Left colon (tissue), 2 donors: ENCODE measurements at places on chromosomes 16 and 17. TPM values are rescaled to one million over a fixed set of nuclear protein-coding genes. Genes with fewer than 3 reads are reported as not detected.

- peak; percentile 72 for DNase-seq
Measured at GRCh38 chr16:49890876-49891275, 35.0 kb upstream of the ZNF423 start.

GRCh38 chr16:66361604-66362135 lies 4.8 kb upstream of the CDH5 start:
- no peak for DNase-seq

GRCh38 chr17:7072406-7072805 lies 7.6 kb downstream of the CLEC10A start:
- DNase-seq: no peak

Gene DNAH9
- total RNA-seq: 0.64 TPM

DNA sequence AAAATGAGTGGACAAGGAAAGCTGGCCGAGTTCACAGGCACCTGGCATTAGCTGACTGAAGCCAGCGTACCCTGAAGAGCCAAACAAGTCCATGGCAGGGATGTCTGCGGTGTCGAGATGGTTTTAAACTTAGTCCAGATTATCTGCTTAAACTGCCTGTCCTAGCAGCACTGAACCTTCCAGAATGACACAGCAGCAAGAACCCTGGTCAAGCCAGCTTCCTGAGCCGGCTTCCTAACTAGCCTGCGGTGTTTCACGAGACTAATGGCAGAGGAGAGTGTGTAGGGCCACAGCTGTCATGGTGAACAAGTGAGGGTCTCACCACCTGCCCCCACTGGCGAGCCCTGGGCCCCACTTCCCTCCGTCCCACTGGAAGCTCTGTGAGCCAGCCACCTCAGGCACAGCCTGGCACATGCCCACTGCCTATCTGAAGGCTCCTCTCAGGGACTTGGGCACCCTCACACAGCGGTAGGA lies 28.8 kb upstream of the MTSS2 start:
- DNase-seq: no peak
